ENCODE measurements at places on chromosomes 11 and 22.

DNA sequence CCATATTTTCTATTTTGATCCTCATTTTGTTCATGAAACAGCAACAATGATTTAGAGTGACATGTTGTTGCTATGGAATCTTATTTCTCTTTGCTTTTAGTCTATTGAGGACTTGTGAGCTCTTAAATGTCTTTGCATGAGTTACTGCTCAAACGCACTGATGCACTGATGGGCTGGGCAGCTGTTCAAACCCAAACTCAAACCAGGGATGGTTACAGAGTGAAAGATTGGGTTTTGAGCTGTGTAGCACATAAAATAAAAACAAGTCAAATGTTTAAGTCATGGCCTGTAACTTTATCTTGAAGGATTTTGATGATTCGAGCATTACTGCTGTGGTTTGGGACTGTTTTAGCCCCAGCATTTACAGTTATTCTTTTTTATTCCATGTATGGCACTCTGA is 20.1 kb upstream of the NCAM1 start:
- DNase-seq: no peak

GRCh38 chr22:24418786-24419474 is 8.5 kb upstream of the ADORA2A start:
- DNase-seq: no peak

- no peak for DNase-seq
Measured at GRCh38 chr22:20026204-20026908, 5.4 kb downstream of the TANGO2 start.

DNA sequence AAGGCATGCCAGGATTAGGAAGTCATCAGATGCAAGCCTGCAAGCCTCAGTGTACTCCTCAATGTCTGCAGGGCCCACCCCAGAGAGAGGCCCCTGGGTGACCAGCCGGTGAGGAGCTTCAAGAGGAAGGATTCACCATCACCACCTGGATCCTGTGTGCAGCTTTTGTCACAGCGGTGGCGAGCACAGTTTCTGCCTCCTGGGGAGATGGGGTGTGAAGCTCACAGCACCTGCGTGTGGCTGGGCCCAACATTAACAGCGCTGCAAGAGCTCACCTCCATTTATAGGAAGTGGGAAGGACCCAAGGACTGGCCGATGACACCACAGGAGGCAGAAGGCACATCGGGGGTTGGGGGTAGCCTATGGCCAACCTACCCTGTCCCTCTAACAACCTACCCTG is 235.3 kb downstream of the CTTN start:
- no peak for DNase-seq

DNA sequence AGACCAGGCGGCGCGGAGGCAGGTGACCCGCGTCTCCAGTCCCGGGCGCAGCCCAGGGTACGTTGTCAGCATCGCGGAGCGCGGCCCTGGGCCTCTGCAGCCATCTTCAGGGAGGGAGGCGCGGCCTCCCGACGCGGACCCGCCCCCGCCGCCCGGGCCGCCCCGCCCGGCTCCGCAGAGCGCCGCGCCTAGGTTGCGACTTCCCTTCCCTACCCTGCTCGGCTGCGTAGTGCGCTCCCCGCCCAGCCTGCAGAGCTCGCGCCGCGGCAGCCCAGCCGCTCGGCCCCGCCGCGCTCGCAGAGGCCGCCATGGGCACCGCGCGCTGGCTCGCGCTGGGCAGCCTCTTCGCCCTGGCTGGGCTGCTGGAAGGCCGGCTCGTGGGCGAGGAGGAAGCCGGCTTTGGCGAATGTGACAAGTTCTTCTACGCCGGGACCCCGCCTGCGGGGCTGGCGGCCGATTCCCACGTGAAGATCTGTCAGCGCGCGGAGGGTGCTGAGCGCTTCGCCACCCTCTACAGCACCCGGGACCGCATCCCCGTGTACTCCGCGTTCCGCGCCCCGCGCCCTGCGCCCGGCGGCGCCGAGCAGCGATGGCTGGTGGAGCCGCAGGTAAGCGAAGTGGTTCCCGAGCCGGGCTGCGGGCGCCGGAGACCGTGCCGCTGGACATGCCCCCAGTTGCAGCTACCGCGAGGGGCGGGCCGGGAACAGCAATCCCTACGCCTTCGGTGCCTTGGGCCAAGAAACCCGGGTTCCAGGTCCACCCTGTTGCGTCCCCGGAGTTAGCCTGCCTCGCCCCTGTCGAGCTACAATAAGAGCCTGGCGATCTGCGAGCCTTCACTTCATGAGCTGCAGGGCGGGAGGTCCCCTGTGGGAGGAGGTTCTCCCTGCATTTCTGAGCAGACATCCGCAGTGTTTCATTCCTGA is at the start of gene ENDOD1:
Gene ENDOD1 (plus strand): TSS at position 227 of the 923 bp plus-strand sequence. CDS start 82 bp downstream, at position 309.
- DNase-seq: no peak

DNA sequence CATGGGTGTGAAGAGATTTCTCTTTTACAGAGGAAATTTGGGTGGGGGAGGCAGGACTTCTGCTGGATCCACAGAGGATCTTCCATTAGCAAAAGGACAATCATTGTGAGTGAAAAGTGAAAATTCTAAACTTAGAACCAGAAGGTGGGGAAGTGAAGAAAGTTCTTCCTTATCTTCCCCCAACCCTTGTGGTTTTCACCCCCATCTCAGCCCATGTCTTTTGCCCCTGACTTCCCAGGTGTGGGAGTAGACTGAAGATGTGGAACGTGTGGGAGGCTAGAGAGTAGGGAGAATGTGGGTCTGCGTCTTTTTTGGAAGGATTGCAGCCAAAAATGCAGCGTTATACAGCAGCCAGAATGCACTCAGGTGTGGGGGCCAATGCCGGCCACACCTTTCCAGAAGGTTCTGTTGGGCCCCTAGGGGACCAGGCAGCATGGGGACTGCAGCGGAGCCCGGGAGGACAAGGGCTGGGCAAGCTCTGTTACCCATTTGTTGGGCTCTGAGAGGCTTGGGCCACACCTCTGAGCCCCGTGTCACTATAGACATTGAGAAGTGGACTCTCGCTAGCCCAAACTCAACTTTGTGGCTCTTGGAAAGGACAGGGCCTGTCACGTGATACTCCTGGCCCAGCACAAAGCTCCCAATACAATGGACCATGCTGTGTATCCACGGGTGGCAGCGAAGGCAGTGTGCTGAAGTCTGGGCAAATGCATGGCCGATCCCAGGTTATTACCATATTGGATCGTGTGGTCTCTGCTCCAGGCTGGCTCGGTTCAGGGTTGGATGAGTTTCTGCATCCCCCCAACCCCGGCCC is 32.8 kb upstream of the LINC01488 start:
- no peak for DNase-seq

All from iPS DF 6.9 (cell line).